ENCODE measurements at places on chromosomes 5 and 9.
A peak's percentile ranks its signal among the peaks of the same experiment; 100 is the strongest.

- no peak for DNase-seq
These were observed 524.2 kb downstream of the SPATA31D1 start for GRCh38 chr9:82512728-82513127.

DNA sequence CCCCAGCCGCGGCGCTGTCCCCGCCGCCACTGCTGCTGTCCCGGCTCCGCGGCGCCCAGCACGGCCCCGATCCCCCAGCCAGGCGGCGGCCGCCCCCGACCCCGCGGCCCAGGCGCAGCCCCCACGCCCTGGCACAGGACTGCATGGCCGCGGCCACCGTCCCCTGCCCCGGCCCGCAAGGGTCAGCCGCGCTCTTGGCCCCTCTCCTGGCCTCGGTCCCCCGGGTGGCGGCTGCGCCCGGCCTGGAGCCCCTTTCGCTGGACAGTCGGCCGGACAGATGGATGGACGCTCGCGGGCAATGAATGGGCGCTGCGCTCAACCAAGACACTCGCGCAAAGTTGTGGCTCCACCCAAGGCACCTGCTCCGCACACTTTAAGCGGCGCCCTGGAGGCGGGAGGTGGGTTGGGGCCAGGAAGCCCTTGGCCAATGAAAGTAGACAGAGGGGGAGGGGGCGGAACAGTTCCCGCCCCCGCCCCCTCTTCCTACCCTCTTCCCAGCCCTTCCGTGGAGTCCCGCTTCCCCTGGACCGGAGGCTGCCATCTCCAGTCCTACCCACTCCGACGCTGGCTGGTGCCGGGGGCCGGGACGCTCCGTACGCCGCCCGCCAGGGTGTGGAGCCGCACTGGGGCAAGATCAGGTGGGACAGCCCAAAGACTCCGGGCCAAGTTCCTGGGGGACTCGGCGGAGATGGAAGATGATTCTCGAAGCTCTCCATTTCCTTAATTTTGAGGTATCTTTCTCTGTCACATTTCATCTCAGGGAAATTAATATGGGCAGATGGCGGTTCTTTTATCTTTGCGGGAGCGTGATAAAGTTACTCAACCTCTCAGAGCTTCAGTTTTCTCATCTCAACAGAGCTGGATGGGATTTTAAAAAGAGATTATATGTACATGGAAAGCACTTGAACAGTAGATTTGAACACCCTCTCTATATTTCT, at the start of gene GLDC:
Gene GLDC (minus strand): TSS at position 375 of the 938 bp plus-strand sequence. CDS start 230 bp downstream, at position 145.
- DNase-seq: peak; percentile 49

DNA sequence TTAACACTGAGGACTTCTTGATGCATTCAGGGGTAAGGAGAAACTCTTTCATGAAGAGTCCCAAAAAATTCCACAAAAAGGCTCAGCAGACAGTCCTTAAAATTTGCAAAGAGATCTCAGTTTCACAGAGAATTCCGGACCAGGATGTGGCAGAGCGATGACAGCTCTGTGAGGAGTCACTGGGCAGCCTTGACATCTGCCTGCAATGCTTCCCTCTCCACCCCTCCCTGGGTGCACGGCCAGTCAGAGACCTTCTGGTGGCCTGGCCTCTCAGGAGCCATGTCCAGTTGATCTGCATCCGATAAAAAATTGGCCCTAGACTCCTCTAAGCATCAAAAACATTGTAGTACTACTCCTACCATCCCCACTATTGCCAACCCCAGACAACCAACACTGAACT, 76.8 kb downstream of the MACROH2A1 start:
- DNase-seq: no peak

DNA sequence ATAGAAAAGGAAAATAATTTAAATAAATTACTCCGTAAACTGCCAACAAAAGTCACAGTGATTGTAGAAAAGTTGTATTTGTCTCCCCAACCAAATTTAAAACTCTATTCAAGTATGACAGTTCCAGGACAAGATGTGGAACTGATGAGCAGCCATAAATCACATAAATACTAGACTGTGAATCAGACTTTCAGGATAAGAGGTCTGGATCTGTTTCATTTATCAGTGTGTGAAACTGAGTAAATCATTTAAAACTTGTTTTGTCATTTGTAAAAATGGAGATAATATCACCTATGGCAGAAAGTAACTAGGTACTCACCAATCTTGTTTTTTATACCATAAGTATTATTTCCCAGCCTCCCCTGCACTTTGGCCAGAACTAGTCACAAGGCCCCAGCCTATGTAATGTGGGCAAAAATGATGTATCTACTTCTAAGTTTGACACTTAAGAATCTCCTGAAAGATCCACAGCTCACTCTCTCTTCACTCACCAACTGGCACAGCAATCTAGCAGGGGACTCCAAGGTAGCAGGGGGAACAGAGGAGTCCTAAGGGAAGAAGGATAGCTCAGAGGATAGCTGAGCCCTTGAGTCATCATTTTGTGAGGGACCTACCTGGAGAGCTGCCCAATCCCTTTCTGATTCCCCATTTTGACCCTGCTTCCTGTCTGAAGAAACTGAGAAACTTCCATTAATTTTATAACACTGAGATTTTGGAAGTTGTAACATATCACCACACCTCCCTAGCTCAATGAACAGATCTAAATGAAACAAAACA, 31.6 kb downstream of the TMEM161B start:
- no peak for DNase-seq

GRCh38 chr5:173016598-173017046, 33.1 kb downstream of the ATP6V0E1 start:
- no peak for DNase-seq

- no peak for DNase-seq
These were observed 697.3 kb downstream of the CETN3 start for GRCh38 chr5:89712134-89712700.

- no peak for DNase-seq
These were observed 712.2 kb upstream of the SEMA6A start for GRCh38 chr5:117286813-117287212.

- DNase-seq: no peak
These were observed 6.3 kb downstream of the DNLZ start for GRCh38 chr9:136357202-136357725.

- no peak for DNase-seq
These were observed 33.3 kb downstream of the NKX2-5 start for GRCh38 chr5:173201636-173202265.

- no peak for DNase-seq
These were observed 267.8 kb downstream of the MAT2B start for GRCh38 chr5:163773226-163773625.

DNA sequence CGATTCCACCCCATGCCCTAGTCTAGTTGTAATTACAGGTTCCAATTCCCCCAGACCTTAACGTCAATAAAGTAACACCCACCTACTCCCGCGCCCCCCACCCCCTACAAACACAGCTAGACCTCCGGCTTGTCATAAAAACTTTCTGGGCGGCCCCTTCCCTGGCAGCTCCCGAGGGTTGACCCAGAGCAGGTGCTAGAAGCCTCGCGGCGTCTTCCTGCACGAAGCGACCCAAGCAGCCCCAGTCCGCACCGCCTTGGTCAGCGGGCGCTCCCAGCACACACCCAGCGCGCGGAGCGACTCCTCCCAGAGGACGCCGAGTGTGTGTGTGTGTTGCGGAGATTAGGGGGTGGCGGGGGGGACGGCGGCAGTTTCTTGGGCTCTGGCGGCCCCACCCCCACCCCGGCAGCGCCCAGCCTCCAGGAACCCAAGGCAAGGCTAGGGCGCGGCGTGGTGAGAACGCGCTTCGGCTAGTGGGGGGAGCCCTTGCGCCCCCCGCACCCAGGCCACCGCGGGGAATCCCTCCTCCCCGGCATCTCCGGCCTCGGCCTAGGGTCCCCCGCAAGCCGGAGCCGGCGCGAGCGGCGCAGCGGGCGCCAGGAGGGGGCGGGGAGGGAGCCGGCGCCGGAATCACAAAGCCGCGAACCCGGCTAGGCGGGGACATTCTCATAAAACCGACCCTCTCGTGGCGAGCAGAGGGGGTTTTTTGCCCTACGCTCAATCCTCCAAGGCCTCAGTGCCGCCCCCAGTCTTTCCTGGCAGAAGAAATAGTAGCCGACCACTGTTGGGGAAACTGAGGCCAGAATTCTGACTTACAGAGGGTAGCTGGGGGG, 2.2 kb downstream of the PCDH1 start:
- no peak for DNase-seq

DNA sequence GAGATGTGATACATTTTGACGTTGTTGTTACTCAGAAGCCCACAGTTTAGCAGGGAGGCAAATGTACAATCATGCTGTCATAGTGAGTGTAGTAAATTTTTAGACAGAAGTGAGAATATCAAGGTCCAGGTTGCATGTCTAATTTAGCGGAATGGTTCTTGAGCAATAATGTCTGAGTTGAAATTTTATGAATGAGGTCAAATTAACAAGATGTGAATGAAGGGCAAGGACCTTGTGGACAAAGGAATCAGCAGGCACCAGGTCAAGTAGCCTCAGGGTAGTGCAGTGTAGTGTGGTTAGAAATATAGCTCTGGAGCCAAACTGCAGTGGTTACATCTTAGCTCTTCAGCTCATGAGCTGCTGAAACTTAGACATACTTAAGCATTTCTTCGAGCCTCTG, 36.2 kb downstream of the TNFSF8 start:
- no peak for DNase-seq

All from stimulated activated CD4-positive, alpha-beta T cell treated with anti-CD3 and anti-CD28 coated beads, Interleukin-4, amount 100 ng/mL, for 4 hours (primary cell).